ENCODE measurements at places on chromosomes 16 and 17.
A peak's percentile ranks its signal among the peaks of the same experiment; 100 is the strongest.

- DNase-seq, result peak; percentile 92
These were observed 17.1 kb upstream of the CORO1A start for GRCh38 chr16:30166202-30166902.

DNA sequence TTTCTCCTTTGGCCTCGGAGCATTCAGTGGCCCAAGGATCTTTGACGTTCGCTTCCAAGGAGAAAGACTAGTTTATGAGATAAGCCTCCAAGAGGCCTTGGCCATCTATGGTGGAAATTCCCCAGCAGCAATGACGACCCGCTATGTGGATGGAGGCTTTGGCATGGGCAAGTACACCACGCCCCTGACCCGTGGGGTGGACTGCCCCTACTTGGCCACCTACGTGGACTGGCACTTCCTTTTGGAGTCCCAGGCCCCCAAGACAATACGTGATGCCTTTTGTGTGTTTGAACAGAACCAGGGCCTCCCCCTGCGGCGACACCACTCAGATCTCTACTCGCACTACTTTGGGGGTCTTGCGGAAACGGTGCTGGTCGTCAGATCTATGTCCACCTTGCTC is 1.4 kb downstream of the AOC3 start:
- no peak for DNase-seq

DNA sequence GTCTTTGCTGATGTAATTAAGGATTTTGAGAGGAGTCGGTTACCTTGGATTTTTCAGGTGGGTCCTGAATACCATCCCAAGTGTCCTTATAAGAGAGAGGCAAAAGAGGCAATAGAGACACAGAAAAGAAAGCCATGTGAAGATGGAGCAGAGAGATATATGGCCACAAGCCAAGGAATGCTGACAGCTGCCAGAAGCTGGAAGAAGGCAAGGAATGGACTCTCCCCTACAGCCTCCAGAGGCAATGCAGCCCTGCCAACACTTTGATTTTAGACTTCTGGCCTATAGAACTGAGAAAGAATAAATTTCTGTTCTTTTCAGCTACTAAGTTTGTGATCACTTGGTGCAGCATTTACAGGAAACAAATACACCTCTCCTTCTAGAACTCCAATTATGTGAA is 8.2 kb upstream of the RNFT1 start:
- no peak for DNase-seq

DNA sequence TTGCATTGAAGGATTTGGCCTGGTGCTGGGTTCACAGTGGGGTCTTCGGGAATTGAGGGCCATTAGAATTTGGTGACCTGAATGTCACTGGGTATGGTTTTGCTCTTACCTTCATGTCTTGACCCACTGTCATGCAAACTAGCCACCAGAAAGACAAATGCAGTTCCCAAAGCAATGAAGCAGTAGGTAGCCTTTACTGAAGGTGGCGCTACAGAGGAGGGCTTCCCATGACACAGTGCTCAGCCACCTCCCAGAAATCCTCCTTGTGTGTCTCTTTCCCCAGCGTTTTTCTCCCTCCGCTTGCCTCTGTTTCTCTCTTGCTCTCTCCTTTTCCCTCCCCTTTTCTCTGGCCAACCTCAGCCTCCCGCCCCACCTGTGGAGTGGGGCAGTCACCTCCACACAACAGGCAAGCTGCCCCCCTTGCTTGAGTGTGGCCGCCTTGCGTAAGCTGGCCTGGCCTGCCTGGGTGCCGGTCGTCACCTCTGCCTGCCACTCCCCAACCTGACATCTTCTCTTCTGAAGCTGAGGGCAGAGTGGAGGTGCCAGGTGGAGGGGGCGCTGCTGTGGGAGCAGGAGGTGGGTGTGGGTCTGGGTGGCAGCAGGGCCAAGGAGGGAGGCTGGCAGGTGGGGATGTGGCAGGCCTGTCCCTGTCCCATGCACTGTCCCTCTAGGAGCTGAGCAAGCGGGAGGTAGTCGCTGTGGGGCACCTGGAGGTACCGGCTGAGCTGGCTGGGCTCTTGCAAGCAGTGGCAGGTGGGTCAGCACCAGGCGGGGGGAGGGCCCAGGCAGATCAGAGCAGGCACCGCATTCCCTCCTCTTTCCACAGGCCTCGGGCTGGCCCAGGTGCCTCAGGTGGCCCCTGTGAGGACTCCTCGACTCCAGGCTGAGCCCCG is 34.7 kb downstream of the MYO15A start:
- no peak for DNase-seq

DNA sequence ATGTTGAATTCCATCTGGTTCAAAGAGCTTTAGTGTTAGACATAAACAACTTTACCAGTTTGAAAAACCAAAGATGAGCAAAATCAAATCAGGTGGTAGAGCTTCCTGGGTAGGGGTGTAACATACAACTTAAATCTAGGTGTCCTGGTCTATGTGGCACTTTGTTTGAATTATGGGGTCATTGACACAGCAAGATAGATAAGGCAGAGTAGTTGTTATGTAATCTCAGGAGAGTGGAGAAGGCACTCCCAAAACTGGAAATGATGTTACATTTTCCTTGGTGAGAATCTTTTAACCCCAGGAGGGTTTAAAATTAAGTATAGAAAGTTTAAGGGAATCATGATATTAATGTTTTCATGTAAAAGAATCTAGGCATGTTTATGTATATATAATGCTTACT is 31.9 kb downstream of the CCDC42 start:
- no peak for DNase-seq

DNA sequence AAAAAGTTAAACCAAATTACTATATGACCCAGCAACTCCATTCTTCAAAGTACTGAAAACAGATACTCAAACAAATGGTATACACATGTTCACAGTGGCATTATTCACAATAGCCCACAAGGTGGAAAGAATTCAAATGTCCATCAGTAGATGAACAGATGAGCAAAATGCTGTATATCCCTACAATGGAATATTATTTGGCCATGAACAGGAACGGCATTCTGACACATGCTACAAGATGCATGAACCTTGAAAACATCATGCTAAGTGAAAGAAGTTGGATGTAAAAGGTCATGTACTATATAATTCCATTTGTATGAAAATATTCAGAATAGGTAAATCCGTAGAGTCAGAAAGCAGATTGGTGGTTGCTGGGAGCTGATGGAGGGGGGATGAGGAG is 73.5 kb upstream of the XYLT1 start:
- no peak for DNase-seq

Data from CD14-positive monocyte (primary cell).